Lower lobe of right lung (tissue), 2 donors: ENCODE measurements at places on chromosomes 3 and 15.
A peak's percentile ranks its signal among the peaks of the same experiment; 100 is the strongest.

GRCh38 chr3:53016236-53016635 lies 29.6 kb downstream of the SFMBT1 start:
- no peak for DNase-seq

DNA sequence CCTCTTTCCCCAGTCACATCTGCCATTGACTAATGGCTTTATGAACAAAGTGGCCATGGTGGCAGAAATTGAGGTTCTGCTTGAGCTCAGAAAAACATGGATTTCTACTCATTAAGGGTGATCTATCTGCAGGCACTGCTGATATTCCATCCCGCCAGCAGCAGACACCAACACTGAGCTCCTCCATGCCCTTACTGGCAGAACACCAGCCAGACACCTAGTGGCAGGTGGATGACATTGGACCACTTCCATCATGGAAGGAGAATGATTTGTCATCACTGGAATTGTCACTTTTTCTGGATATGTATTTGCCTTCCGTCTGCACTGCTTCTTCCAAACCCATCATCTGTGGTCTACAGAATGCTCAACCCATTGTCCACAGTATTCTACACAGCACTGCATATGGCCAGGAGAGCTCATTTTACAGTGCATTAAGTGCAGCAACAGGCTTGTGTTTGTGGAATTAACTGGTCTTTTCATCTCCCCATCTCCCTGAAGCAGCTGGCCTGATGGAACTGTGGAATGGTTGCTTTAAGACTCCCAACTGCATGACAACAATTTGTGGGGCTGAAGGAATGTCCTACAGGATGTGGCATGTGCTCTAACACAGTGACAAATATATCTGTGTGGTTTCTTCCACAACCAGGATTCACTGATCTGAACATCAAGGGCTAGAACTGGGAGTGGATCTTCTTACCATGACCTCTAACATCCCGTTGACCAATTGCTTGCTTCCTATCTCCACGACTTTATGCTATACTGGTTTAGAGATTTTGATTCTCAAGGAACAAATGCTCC lies 103.4 kb downstream of the WNT7A start:
- no peak for DNase-seq

DNA sequence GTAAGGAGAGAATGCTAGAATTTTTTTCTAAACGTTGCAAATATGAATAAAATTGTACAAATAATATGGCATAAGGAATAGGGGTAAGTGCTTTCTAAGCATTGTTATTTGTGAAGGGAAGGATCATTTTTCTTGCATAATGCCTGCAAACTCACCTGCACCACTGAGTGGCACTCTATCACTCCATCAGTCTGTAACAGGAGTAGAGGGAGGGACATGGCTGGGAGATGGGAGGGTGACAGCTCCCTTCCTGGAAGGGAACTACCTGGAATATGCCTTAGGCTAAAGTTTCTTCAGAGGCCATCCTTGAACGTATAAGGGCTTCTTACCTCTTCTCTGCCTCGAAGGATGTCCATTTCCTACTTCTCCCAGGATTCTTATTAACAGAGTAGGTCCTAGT lies 3.0 kb downstream of the NAALADL2 start:
- no peak for DNase-seq

DNA sequence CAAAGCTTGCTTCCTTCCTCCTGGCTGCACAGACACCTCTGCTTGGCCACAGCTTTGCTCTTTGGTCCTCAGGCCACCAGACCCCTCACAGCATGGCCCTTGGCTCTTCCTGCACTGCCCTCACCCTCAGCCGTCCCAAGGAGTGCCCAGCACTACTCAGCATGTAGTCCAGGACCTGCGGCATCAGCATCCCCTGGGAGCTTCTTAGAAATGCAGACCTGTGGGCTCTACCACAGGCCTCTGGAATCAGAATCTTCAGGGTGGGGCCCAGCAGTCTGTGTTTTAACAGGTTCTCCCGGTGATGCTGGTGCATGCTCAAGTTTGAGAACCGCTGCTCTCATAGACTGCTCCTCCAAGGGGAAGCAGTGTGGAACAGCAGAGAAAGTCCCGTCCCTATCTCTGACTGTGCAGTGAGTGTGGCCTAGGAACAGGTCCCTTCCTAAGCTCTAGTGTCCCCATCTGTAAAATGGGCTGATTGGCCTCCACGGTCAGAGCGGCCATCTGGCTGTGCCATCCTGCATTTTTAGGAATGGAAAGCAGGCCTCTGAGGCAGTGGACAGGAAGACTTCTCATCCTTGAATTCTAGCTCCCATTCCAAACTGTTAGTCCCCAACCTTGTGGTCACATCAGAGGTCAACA lies 36.6 kb downstream of the GOLGA6A start:
- DNase-seq: no peak

DNA sequence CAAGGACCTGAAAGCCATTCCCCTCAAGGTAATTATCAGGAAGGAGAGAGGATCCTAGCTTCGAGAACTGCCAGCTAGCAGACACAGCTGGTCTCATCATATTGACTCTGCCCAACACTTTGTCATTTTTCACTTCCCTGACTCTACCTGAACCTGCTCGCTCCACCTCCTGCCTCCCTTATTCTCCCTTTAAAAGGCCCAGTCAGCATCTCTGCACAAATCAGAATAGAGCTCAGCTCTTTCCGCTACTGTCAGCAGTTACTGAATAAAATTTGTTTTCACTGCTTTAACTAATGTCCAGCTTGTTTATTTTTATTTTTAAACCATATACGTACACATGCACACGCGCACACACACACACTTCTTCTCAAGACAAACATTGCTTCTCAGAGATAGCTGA lies 57.2 kb upstream of the MCF2L2 start:
- DNase-seq: no peak

- no peak for DNase-seq
Observed at GRCh38 chr15:45794712-45795439, 160.0 kb downstream of the SQOR start.

GRCh38 chr3:33430571-33430970 lies 9.6 kb downstream of the UBP1 start:
- no peak for DNase-seq

- no peak for DNase-seq
Observed at GRCh38 chr3:192642651-192643050, 84.7 kb downstream of the FGF12 start.

GRCh38 chr15:84987949-84988624 lies 6.4 kb downstream of the PDE8A start:
- no peak for DNase-seq

DNA sequence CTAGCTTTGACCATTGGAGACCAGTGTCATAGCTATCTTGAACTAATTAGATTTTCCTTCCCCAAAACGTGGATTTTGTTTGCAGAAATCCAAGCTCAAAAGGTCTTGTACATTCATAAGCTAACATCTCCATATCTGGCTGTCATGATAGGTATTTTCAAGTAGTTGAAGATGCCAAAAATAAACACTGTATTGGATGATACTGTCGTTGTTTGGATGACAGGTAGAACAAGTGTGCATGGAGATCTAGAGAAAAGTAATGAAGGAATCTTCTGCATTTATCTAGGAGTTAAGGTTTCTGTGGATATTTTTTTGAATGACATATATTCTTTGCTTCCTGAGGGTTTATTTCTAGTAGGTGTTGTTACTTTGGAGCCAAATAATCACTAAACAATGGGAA lies 1696.1 kb downstream of the SI start:
- DNase-seq: no peak

- DNase-seq: no peak
Observed at GRCh38 chr3:45043728-45044299, 17.7 kb downstream of the CLEC3B start.

DNA sequence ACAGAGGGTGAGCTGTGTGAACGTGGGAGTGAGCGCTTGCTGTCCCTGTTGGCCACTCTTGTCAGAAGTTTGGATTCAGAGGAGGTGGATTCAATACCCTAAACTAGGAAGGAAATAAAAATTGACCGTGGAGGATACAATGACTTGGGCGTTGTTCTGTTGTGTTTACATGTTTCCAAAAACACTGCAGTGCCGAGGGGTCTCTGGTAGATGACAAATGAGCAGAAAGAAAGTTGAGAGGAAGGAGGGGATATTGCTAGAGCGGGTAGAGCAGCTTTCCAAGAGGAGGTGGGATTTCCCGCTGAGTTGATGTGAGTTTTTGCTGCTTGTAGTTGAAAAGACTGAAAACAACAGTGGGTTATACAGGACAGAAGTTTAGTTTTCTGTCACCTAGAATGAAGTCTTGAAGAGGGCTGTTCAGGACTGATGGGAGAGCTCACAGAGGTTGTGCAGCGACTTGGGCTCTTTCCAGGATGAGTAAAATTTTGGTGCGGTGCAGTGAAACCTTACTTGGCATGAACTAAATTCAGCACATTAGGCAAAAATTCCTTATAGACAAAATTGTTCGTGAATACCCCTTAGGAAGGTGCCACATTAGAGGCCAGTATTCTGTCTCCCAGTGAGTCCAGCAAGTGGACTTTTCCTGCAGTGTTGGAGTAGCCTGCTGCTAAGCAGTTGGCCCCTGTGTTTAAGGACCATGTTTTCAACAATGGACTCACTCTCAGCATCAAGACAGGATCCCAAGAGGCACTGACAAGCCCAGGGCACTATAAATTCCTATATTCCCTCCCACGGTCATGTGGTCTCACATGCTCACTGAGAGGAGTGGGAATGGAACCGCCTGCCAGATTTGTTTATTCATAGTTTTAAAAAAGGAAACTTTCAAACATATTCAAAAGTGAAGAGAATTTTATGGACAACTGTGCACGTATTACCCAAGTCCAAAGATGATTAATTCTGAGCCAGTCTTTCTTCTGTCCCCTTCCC lies 435.0 kb upstream of the C2CD4B start:
- DNase-seq: no peak

DNA sequence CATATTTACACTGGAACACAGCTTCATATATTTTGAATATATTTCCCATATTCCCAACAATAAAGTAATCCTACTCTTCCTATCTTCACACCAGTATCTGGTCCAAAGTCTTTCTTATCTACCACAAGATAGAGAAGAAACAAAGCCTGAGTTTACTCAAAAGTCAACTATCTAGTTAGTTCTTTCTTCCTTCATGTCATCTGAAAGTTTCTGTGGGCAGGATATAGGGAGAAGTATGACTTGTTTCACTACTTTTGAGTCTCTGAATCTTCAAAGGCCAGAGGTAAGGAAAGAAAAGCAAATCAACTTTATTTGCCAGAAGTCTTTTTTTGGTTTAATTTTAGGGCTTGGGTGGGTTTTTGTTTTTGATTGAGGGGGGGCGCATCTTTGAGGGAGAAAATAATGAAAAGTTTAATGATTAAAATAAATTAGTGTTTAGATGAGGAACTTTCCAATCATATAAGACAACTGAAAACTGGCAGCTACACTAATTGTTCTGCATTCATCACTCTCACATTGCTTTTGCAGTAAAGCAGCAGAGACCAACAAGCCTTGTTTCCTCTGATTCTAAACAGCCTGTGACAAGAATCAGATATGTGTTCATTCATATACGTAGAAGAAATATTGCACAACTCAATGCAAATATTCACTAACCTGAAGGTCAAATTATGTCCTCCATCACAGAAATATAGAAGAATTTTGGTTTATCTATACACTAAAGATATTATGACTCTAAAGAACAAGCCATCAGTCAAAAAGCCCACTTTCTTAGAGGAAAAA lies 421.4 kb downstream of the SHQ1 start:
- no peak for DNase-seq

- no peak for DNase-seq
Observed at GRCh38 chr15:91264651-91265351, 164.7 kb downstream of the SV2B start.

DNA sequence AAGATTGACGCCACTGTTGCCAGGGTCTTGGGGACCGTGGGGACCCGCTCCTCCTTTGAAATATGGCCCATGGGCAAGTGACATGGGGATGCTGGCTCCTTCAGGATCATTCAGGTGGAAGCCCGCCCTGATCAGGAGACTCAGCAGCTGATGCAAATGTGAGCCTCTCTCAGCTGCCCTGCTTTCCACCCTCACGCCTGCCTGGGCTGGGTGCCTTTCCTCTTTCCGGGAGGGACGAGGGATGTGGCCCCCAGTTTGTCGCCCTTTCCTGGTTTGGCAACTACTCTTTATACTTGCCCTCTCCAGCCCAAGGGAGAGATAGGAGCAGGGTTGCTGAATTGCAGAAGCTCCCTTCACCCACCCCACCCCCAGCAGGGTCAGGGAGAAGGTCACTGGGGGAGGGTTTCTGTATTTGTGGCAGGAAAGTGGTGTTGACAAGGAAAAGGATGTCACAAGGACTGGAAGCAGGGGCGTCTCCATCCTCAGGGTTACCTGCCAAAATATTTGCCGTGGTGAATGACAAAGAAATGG lies 21.8 kb downstream of the DNASE1L3 start:
- DNase-seq: no peak

- DNase-seq: peak; percentile 97
Observed at GRCh38 chr3:4986782-4987537, 7.7 kb downstream of the BHLHE40 start.

DNA sequence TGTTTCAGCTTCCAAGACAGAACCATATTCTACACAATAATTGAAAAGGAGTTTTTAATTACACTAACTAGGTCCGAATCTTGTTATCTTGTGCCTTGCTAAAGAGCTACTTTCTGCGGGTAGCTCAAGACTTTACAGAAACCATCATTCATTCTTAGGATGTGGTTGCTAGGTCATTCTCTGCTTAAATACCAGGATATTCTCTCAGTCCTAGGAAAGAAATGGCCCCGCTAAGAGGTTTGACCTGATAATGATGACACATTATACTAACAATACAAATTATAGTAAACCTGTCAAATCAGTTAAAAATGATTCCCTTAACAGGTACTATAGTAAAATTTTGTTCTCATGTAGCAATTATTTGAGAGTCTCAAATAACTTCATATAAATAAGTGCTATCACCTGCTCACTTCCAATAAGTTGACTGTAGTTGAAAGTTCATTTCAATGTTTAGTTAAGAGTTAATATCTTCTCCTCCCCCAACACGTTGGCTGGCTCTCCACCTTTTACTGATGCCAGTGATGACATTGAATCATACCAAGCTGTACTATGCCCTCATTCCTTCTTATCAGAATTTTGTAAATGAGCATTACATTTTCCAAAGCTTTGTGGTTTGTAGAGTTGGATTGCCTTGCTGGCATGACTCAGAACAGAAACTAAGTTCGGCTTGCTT lies 3.6 kb upstream of the C3orf85 start:
- DNase-seq: no peak

DNA sequence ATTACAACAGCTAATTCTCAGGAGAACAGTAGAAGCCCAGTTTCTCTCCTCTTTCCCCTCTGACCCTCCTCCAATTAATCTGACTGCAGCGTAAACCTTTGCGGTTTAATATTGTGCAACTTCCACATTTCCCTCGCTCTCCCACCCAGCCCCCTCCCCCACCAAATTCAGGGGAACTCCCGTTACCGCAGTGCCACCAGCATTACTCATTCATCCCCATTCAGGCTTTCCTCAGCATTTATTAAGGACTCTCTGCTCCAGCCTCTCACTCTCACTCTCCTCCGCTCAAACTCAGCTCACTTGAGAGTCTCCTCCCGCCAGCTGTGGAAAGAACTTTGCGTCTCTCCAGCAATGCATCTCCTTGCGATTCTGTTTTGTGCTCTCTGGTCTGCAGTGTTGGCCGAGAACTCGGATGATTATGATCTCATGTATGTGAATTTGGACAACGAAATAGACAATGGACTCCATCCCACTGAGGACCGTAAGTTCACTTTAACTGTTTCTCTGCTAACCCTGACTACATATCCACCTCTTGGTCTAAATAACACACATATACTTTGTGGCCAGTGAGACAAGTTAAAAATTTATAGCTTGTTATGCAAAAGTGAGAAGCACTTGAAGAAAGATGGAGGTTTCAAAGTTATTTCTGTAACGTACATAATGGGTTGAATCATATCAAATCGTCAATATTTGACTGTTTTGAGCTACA lies at the start of gene PTX3:
Gene PTX3, plus strand, starts transcription at position 268 of the 709 bp plus-strand sequence. Its CDS starts 84 bp downstream, at position 352.
- no peak for DNase-seq
